ENCODE measurements at places on chromosomes 2 and 18. TPM values are rescaled to one million over a fixed set of nuclear protein-coding genes. Genes with fewer than 3 reads are reported as not detected.

INPP5D gene
- 27.2 TPM for total RNA-seq

RTP5 gene
- total RNA-seq = not detected

NT5C1B gene
- total RNA-seq = not detected

GRHL1 gene
- 1.2 TPM for total RNA-seq

MC2R gene
- not detected for total RNA-seq

RTN4 gene
- total RNA-seq = 321 TPM

CKAP2L gene
- 10.3 TPM for total RNA-seq

ITPRID2 gene
- total RNA-seq = 208 TPM

CFAP210 gene
- not detected for total RNA-seq

ALLC gene
- not detected for total RNA-seq

LYPD6B gene
- total RNA-seq = not detected

EDAR gene
- not detected for total RNA-seq

CTLA4 gene
- not detected for total RNA-seq

NYAP2 gene
- total RNA-seq = not detected

CCDC141 gene
- total RNA-seq = not detected

PCARE gene
- total RNA-seq = not detected

CCDC93 gene
- total RNA-seq = 24.9 TPM

MEP1B gene
- total RNA-seq = not detected

PAX3 gene
- not detected for total RNA-seq

AFF3 gene
- under 0.01 TPM for total RNA-seq

LYPD6 gene
- 1.8 TPM for total RNA-seq

UGT1A10 gene
- total RNA-seq = not detected

DNAJC5G gene
- not detected for total RNA-seq

LCT gene
- not detected for total RNA-seq

TPRKB gene
- 53.9 TPM for total RNA-seq

ERICH2 gene
- not detected for total RNA-seq

CAPN13 gene
- not detected for total RNA-seq

RBBP8 gene
- total RNA-seq = 15.2 TPM

PLGLB1 gene
- total RNA-seq = 0.28 TPM

ANKRD30BL gene
- total RNA-seq = not detected

ANKRD62 gene
- not detected for total RNA-seq

SERPINB13 gene
- total RNA-seq = not detected

LHCGR gene
- not detected for total RNA-seq

CHRND gene
- not detected for total RNA-seq

TBR1 gene
- 0.04 TPM for total RNA-seq

LRRC30 gene
- total RNA-seq = not detected

ALPG gene
- not detected for total RNA-seq

MGAT4A gene
- 65.4 TPM for total RNA-seq

GALNT13 gene
- total RNA-seq = 0.46 TPM

MERTK gene
- 33.6 TPM for total RNA-seq

PID1 gene
- total RNA-seq = not detected

FAM110C gene
- total RNA-seq = 0.26 TPM

FOXI3 gene
- not detected for total RNA-seq

USP37 gene
- 7.9 TPM for total RNA-seq

MOCOS gene
- 1.3 TPM for total RNA-seq

UGT1A5 gene
- total RNA-seq = not detected

RBMS1 gene
- total RNA-seq = 88.4 TPM

HOXD3 gene
- not detected for total RNA-seq

HOXD10 gene
- total RNA-seq = not detected

TPGS2 gene
- 201 TPM for total RNA-seq

ELOA2 gene
- not detected for total RNA-seq

SLC19A3 gene
- total RNA-seq = 0.07 TPM

SEPTIN10 gene
- 104 TPM for total RNA-seq

ZEB2 gene
- total RNA-seq = 30.3 TPM

CYP26B1 gene
- total RNA-seq = 0.78 TPM

SF3B1 gene
- 212 TPM for total RNA-seq

ZBTB7C gene
- total RNA-seq = not detected
